ENCODE measurements at places on chromosomes 11 and 22.

DNA sequence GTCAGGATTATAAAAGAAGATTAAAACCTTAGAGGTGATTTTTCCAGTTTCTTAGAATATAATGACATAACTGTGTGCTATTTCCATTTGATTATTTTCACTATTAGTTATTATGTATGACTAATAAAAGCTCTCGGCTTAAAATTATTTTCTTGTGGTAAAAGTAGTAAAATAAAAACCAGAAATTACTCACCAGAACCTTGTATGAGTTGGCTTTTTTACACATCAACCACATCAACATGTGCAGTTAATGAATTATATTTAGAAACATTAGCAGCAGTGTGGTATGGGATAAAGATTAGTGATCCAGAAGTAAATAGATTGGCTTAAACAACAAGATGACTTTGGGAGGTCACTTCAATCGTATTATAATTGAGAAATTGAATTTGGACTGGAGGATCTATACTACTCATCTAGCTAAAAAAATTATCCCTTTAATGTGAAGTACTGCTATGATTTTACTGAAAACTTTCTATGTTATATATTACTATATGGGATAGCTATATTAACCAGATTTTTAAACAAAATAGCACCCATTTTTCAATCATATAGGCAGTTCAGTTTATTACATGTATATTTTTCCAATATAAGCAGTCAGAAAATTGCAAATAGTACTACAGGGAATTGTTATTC, 2.8 kb upstream of the BCO2 start:
- no peak for DNase-seq

DNA sequence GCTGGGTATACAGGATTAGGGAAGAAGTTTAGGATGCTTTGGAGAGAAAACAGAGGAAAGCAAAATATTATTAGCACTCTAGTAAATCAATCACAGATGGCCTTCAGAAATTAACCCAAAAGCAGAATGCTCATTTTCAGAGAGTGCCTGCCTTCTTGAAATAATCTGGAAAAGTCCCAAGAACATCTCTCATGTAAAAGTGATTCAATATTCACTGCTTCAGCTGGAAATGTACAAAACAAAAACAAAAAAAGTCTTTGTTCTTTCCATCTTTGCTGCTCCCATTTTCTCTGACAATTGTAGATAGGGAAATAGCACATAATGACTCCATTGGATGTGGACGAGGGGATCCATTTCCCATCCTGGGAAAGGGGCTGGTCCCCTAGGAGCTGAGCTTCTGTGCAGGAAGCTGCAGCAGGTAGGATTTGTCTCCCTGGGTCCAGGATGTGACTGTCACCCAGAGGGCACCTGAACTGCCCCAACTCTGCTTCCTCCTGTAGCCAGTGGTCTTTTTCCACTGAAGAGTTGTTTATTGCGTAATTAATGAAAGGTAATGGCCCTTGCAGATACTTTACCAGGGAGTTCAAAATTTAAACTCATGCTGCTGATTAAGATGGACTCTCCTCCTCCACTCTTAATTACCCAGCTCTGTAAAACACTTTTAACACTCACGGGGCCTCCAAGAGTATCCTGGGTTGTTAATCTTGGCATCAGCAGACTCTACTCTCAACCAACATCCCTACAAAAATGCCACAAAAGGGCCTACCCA, 57.9 kb downstream of the SC5D start:
- DNase-seq = no peak

DNA sequence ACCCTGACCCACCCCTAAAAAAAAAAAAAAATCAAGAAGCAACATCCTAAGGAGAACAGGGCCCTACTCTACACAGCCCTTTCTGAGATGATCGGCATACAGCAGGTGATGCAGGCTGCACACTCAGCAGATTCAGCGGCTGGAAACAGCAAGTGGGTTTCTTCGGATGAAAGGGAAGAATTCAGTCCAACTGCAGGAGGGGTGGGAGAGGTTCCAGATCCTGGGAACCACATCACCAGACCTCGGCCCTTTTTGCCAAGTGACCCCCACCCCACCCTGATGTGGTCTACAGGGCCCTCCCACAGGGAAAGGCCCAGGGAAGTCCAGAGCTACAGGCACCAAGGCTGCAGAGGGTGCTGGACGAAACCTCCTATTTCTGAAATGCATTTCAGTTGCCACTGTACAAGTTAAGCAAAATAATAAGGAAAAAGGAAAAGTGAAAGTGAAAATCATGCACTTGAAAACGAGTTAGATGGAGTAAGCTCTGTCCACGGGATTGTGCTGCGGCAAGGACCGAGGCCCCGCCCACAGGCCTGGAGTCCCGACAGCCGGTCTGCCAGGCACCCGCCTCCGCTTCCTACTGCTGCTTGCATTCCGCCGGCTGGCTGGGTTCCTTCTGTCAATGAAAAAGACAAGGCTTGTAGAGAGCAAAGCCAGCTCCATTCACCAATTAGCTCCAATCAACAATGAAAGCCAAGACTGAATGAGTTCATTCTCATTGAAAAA, 16.0 kb upstream of the PHLDA2 start:
- DNase-seq = peak; percentile 80

DNA sequence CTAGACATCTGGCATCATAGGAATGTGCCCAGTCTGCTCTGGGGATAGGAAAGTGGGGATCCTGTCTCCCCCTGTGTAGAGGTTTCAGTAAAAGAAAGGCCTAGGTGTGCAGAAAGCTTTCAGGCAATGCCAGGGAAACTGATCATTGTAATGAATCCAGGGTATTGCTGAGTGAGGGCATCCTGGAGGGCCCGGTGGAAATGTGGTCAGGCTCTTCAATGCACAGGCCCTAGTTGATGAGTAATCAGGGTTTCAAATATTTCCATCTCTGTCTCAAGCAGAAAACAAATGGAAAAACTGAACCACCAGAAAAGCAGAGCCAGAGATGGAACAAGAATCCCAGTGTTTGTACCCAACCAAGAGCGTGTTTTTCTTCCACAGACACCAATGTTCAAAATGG, 2.0 kb downstream of the CD3E start:
- DNase-seq = peak; percentile 2

- no peak for DNase-seq
These were observed 3.8 kb downstream of the APOBEC3D start for GRCh38 chr22:39024519-39025308.

- no peak for DNase-seq
These were observed 84.7 kb upstream of the GDPD4 start for GRCh38 chr11:77386178-77386577.

DNA sequence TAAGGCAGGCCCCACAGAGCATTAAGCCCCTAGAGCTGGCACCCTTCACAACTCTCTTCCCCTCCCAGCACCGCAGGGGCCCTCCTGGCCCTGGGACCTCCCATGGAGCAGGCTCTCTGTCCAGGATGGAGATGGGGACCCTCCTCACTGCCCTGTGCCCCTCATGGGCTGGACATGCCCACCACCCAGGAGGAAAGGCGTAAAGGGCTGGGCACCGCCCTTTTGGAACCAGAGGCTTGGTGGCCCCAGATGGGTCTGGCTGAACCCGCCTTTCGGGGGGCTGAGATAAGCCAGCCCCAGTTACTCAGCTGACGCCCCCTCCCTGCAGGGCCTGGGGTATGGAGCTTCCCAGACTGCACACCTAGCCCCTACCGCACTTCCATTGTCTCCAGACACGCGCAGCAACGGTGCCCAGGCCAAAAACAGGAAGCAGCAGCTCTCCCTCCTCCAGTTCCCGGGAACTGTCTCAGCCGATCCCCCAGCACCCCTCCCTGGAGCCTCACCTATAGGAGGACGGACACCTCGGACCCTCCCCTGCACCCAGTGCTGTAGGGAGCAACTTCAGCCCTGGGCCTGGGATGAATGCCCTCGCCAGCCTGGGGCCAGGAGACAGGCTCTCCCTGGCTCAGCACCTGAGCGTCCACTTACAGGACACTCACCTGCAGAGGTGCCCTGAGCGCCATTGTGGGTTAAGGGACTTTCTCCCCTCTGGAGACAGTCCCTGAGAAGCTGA, 1.6 kb upstream of the SUSD2 start:
- no peak for DNase-seq

Measured in COLO829 (cell line).